Stimulated activated CD4-positive, alpha-beta T cell treated with anti-CD3 and anti-CD28 coated beads, Interleukin-15, amount 100 ng/mL, for 1 hour (primary cell): ENCODE measurements at places on chromosomes 3 and 15.

DNA sequence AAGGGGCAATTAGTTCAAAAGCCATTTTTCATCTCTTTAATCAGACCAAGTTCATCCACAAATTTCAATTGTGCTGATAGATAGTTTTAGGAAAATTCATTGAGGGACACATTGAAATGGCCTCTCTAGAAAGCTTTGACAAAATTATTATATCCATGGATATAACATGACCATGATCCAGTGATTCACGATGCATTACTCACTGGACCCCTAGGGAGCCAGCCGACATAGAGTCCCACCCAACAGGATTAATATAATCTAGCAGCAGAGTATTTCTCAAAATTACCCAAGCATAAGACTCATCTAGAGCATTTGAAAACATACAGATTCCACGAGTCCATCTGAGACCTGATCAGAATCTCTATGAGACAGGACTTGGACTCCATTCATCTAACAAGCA is 100.3 kb downstream of the FRMD5 start:
- no peak for DNase-seq

DNA sequence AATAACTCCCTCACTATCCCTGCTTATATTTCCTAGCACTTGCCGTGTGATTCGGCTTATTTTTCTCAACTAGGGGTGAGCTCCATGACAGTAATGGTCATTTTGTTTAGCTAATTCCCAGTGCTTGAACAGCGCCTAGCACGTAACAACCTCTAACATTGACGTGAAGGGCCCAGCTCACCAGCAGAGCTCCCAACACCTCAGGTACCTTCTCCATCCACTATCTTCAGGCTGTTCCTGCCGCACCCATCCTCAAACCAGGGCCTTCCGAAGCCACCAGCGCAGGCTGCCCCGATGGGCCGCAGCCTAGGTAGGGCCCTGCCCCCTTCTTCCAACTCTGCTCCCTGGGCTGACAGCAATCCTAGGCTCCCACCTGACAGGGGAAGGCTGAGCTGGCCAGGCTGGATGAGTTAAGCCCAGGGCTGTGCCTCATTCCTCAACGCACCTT is 751 bp upstream of the RPS17 start:
- DNase-seq: no peak

DNA sequence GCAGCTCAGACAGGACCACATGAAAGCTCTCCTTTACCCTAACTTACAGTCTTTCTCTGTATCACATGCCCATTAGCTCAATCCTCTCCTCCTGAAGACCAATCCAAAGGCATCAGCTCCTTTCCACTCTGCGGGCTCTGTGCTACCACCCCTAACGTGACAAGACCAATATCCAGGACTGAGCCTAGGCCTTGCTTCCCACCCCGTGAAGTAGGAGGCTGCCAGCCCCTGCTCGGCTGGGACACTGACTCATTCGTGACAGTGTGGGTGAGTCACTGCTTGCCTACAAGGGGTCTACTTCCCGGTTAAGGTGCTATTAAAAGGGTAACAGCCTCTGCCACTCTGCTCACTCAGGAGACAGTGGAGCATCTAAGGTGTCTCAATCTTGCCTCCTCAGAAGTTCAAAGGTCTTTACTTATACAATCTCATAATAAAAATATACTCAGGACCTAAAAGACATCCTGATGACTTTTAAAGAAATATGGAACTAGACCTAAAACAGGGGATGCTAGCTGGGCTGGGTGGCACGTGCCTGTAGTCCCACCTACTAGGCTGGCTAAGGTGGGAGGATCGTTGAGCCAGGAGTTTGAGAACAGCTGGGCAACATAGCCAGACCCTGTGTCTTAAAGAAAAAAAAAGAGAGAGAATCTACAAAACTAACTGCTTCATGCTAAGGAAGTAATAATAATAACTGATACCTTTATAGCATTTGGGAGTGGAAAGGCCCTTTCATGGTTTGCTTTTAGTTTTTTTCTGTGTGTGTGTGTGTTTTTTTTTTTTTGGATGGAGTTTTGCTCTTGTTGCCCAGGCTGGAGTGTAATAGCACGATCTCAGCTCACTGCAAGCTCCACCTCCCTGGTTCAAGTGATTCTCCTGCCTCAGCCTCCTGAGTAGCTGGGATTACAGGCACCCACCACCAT is 55.0 kb downstream of the TMEM44 start:
- DNase-seq: no peak

DNA sequence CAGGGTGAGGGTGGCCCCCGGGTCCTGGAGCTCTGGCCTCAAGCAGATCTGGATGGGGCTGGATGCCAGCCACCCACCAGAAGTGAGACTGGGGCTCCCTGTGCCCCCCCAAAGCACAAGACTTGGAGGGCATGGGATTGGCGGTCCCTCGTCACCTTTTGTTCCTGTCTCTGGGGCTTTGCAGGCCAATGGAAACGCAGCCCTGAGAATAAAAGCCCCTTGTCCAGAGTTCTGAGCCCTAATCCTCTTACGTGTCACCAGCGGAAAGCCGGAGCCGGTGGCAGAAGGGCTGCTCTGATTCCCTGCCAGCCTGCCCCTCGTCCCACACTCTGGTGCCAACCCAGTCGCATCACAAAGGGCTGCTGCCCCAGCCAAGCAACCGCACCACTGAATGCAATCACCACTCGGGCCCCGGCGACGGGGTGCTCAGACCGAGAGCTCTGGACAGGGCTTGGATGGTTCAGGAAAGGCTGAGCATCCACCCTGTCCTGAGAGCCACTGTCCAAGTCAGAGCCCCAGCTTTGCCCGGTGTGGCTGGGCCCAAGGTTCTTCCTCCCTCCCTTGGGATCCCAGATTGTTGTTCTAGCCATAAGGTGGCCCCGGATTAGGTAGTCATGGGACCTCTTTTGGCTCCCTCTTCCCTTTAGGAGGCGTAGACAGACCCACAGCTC is 22.8 kb upstream of the ELP6 start:
- no peak for DNase-seq

- no peak for DNase-seq
Observed at GRCh38 chr15:27027229-27027628, 56.2 kb downstream of the GABRG3 start.

- no peak for DNase-seq
Observed at GRCh38 chr3:41144631-41145030, 54.7 kb upstream of the CTNNB1 start.

DNA sequence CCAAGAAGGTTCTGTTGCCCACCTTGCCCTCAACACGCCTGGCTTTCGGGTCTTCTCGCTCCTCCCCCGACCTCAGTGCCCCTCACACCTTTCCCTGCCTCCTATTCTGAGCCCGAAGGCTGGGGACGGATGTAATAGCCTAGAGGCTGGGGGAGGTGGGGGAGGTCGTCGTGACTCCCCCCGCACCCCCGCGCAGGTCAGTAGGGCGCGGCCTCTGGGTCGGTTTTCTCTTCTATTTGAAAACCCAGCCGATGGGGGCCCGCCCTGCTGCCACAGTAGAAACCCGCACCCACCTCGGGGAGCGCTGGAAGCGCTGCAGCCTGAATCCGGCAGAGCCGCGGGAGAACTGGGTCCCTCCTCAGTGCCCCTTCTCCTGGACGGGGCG is 1.0 kb upstream of the RBPMS2 start:
- no peak for DNase-seq

DNA sequence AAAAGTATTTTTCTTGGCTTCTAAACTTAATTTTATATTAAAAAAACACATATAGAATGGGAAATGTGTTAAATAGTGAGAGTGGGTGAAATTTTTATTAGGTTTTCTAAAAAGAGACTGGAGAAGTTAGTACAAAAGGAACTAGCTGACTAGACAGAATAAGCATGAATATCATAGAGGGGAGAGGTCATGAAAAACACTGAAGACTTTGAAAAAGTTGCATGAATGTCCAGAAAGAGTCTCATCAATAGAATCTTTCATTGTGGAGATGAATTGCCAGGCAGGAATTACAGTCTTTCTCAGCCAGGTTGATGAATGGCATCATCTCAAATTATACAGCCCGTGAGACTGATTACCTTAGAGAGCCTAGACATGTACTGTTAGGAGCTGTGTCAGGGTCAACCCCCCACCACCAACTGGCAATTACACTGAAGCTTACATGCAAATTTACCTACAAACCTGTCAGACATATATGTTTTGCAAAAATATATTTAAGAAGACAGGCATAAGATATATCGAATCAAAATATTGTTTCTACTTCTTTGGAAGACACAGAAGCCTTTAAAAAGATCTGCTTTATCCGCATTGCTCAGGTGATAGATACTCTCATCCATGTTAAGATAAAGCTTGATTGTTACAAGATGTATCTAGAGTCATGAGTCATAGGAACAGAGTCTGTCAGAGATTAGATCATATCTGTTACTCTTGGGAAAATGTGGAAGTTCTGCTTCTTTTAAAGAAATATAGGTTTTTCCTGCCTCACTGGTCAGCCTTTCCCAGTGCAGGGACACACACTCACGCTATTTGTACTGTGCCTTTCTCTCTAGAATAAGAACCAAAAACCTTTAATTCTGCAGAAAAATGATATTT is 34.8 kb upstream of the PFN2 start:
- no peak for DNase-seq

DNA sequence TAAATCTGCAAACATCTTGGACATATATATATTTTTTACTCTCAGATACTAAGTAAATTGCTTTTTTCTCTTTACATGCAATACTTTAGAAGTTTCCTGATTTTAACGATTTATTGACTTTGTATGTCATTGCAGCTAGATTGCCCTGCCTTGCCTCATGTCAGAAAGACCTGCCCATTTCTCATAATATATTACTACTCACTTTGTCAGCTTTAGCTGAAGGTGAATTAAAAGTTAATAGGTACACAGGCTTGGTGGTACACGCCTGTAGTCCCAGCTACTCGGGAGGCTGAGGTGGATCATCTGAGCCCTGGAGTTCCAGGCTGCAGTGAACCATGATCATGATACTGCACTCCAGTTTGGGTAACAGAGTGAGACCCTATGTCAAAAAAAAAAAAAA is 52.8 kb downstream of the PLS1 start:
- DNase-seq: no peak
